ENCODE measurements at places on chromosomes 11 and 22.
A peak's percentile ranks its signal among the peaks of the same experiment; 100 is the strongest.

DNA sequence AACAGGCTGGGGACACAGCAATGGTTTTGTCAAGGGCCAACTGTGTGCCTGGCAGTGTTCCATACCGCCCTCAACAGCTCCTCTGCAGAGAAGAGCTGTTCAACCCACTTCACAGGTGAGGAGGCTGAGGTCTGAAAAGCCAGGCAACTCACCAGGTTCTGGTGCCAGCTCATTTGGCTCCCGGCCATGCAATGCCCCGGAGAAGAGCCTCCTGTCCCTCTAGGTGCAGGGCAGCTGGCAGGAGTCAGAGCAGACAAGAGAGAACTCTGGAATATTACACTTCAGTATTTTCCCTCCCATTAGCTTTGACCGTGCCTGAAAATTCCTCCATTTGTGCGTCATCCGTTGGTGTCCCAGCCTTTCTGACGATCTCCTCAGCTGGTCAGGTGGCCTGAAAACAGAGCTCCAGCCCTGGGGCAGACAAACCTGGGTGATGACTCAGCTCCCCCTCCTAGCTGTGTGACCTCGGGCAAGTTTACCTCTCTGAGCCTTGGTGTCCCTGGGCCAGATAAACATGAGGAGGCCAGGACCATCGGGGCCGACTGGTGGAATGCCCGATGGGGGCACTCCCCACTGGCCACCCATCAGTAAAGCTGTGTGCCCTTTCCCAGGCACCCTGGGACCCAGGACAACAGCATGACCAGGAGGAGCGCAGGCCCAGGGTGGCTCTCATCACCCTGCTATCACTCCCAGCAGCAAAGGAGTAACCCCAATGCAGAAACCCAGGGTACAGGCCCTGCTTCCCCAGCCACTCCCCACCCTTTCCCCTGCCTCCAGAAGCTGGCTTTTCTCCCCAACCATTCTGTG is 9.6 kb upstream of the C1QTNF6 start:
- DNase-seq, result no peak

DNA sequence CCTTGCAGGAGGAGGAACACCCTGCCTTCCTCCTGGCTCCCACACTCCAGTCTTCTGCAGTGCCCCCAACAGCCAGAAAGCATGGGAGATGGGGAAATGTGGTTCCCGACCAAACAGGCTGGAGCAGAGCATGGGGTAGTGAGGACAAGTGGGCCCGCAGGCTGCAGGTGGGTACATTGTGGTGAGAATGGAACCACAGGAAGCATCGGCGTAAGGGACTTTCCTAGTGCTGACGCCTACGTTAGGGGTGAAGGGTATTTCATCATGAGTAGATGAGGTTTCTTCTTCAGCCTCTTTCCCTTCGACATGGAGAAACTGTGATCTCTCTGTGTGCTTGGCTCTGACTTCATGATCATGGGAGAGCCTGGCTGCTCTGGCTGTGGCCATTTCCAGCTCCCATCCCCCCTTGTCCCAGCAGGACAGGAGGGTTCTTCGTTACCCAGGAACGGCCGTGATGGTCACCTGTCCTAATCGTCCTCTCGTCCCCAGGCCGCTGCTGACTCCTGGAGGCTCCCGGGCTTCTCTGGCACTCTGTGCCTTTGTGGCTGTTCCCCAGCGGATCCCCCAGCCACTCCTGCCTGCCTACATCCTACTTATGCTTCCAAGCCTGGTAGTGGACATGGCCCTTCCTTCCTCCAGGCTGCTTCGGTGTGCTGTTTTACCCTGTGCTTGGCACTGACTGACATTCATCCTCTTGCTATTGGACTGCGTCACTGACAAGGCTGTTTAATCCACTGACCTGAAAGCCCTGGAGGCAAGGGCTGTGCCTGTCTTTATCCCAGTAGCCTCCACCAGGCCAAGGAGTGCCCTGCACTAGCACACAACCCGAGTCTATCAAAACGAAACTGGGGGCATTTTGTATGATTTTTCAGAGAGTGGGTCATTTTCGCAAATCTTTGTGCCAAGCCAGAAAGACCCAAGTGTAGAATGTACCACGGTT is 65.2 kb upstream of the CECR2 start:
- no peak for DNase-seq

- peak; percentile 25 for DNase-seq
These were observed 21.5 kb downstream of the OTUB1 start for GRCh38 chr11:64007629-64008282.

GRCh38 chr22:21858025-21858764 is 9.2 kb downstream of the MAPK1 start:
- DNase-seq, result no peak

DNA sequence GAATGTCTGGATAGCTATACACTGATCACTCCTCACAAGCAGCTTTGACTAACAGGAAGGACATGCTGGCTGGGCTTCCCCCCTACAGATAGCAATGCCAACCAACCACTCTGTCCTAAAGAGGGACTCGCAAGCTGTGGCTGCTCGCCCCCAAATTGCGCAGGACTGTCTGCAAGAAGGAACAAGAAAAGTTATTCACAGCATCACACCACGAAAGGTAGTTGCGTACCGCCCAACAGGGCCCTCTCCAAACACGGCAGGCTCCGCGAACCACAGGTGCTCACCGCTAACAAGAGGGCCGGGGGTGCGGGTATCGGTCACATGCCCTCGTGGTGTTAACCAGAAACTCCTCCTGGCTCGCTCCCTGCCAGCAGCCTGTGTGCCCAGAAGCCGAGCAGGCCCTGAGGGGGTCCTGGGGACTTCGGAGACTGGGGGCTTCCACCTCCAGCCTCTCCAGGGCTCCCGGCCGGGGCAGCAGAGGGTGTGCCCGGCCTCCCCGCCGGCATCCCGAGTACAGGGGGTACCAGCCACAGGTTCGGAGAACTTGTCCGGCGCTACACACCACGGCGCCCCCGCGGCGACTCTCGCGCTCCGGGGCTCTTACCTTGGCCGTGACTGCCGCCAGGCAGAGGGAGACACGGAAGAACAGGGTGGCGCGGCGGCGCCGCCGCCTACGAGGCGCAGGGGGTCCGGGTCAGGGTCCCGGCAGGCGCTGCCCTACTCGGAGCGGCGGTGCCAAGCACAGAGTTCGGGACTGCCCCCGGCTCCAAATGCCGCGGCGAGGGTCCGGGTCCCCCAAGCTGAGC is 682 bp downstream of the LARGE1 start:
- DNase-seq, result peak; percentile 46

- no peak for DNase-seq
These were observed 23.7 kb downstream of the SLC22A6 start for GRCh38 chr11:62961017-62961570.

- no peak for DNase-seq
These were observed 830.0 kb downstream of the NTM start for GRCh38 chr11:132200353-132200936.

GRCh38 chr11:65389294-65389980 is 3.0 kb downstream of the FRMD8 start:
- no peak for DNase-seq

DNA sequence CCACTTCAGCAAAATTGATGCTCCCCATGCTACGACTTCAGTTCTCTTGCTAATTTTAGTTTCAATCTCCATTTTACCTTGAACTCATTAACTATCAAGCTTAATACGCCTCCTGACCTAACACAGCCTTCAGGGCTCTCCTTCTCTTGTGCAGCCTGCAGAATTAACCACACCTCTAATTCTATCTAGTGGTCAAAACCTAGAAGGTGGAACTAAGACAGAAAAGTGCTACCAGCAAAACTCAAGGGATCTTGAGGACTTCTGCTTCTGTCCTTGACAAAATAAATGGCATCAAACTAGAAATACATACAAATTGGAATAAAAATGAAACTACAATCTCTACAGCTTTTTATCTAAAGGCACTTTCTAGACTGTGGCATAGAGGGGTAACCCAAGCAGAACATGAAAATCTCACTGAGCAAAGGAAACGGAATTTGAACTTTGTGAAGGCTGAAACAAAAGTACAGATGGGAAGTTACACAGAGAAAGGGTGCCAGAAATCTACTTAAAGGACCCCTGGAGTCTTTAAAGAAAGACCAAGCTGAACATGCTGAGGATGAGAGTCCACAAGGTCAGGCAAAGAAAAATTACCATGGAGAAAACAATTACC is 10.7 kb downstream of the CWF19L2 start:
- DNase-seq, result no peak

DNA sequence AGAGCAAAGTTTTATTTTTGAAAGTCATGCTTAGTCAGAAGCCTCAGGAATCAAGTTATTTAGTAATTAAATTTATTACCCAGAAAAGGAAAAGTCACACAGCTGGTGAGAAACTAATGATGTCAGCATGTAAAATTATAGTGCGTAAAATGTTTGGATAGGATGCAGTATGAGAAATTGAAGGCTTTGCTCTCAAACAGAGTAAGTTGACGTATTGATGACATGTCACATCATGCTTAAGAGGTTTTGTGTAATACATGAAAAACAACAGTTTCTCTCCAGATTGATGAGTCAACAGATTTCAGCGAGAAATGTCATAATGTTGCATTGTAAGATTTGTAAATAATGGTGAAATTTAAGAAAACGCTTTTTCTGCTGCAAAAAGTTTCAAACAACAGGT is 769.8 kb downstream of the METTL15 start:
- DNase-seq, result peak; percentile 19

DNA sequence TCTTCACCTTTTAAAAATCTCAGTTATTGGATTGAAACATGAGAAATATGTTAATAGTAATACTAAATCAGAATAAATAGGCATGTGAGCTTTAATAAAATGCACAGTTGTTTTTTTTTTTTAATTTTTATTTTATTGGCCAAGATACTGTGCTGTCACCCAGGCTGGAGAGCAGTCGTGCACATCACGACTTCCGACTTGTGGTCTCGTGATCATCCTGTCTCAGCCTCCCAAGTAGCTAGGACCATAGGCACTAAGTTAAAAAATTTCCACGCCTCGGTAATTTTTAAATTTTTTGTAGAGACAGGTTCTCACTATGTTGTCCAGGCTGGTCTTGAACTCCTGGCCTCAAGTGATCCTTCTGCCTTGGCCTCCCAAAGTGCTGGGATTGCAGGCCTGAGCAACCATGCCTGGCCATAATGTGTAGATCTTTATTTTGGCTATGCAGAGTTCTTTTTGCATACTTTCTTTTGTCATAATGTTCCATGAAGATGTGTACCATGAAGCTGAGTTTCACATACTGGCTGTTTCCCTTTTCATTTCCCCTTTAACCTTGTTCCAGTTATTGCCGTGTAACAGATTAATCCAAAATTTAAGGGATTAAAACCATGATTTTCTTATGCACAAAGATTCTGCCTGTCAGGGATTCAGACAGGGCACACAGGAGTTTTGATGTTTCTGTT is 16.0 kb downstream of the CAPRIN1 start:
- no peak for DNase-seq

DNA sequence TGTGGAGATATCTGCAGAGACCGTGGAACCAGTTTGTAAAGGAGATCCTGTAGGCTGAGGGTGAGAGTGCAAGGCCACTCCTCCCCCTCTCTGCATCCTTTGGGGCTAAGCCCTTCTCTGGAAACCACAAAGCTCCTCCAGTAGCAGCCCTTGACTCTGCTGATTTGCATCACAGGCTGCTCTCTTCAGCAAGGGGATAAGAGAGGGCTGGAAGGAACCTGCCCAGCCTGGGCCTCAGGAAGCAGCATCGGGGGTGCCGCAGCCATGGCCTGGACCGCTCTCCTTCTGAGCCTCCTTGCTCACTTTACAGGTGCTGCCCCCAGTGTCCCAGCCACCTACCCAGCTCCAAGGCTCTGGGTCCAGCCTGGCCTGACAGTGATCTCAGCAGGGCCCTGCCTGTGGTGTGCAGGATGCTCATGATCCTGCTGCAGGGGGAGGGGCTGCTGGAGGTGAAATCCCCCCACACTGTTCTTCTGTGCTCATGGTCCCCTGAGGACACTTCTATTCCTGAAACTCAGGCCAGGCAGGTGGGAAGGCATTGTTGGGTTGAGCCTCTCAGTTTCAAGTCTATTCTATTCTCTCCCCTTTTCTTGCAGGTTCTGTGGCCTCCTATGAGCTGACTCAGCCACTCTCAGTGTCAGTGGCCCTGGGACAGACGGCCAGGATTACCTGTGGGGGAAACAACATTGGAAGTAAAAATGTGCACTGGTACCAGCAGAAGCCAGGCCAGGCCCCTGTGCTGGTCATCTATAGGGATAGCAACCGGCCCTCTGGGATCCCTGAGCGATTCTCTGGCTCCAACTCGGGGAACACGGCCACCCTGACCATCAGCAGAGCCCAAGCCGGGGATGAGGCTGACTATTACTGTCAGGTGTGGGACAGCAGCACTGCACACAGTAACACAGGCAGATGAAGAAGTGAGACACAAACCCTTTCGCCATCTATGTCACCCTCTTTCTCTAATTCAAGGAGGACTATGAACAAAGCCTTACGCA is 68.5 kb upstream of the IGLL5 start:
- DNase-seq, result no peak

GRCh38 chr11:47271961-47272661 is 2.2 kb downstream of the MADD start:
- DNase-seq, result no peak

DNA sequence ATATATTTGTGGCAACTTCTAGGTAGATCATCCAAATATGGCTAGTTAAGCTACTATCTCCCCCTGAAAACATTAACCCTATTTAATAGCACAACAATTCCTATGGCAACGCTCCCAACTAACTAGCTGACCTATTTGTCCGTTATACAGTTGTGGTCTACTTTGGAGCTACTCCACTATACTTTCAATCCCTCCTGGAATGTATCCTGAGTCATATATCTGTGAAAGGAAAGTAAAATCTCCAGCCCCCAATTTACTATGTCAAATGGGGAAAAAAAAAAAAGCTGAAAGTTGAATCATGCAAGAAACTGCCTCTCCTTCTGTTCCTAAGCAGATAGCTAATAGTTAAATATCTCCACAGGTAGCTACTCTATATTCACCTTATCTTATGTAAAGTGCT is 128.5 kb downstream of the CD44 start:
- DNase-seq, result peak; percentile 89

DNA sequence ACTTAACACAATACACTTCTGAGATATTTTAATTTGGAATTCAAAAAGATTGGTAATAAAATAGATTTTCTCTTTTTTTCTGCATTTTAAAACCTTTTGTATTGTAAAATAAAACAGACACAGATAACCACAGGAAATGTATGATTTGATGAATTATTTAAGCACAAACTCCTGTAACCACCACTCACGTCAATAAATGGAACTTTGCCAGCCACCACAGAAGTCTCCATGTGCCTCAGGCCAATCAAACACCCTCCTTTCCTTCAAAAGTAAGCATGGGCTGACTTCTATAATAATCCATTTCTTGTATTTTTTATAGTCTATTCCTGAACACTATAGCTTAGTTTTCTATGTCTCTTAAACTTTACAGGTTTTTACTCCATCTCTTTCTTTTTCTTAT is 721.7 kb downstream of the DLG2 start:
- peak; percentile 58 for DNase-seq

- DNase-seq, result no peak
These were observed 86.1 kb upstream of the SPON1 start for GRCh38 chr11:13876423-13876822.

DNA sequence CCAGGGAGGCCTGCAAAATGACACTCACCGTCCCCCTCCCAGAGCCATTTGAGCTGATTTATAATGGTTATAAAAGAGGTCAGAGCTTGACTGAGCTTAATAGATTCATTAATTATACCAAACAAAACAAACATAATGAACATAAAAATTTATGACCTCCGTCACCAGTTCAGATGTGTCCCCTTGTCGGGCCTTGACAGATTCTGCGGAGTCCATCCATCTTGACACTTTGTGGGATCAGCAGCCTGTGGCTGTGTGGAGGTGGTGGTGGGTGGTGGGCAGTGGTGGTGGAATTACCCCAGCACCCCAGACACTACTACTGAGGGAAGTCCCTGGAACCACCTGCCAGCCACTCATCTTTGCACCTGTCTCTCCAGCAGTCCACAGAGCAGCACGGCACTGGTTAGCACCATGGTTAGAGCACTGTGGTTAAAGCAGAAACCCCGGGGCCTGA is 83.5 kb downstream of the DSCAML1 start:
- no peak for DNase-seq

GRCh38 chr11:17782145-17782544 is 47.6 kb downstream of the KCNC1 start:
- DNase-seq, result no peak
